Dermis blood vessel endothelial cell (primary cell): ENCODE measurements at places on chromosomes 4 and X. TPM values are rescaled to one million over a fixed set of nuclear protein-coding genes. Genes with fewer than 3 reads are reported as not detected.

Gene DRP2
- 0.05 TPM in 1 of 2 replicates, not detected in the other for total RNA-seq

Gene SOWAHB
- total RNA-seq = under 0.01 TPM in 1 of 2 replicates, not detected in the other

Gene LDB2
- total RNA-seq = 220 and 258 TPM in 2 replicates

Gene INTU
- 2.7 and 3.1 TPM in 2 replicates for total RNA-seq

Gene AIMP1
- total RNA-seq = 21.3 and 29.4 TPM in 2 replicates

GRCh38 chrX:121298499-121298898 lies 251.1 kb downstream of the GLUD2 start:
- no peak for DNase-seq

DNA sequence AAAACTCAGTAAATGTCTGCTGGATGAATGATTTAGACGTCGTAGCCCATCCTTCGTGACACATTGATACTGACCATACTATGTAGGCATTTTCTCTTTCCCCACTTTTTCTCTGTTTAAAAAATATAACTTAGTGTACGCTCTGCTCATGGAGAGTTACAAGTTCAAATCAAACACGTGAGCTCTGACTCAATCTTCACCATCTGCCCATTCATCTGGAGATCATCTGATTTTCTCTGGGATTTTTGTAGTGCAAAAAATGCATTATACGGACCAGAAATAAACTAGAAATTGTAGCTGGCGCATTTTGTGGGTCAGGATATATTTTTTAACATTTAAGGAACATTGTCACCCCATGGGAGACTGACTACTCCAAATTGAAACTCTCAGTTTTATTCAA lies 124.7 kb upstream of the FAM9B start:
- no peak for DNase-seq

DNA sequence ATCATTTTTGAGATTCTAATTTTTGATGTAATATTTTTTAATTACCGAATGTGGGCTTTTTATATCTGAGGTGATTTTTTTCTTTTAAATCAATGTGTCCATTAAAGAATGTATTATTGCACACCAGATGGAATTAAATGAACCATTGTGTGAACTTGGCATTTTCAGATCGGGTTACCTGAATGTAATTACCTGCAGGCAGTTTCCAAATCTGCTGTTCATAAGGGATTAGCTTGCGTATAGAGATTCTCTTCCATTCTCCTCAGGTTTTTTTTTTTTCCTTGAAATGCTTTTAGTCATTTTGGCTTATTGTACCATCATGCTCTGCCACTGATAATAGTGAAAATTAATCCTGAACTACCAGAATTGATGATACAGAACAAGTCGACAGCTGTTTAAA lies 511.5 kb upstream of the ATOH1 start:
- no peak for DNase-seq

- DNase-seq = no peak
Measured at GRCh38 chr4:169384779-169385178, 114.0 kb upstream of the SH3RF1 start.

DNA sequence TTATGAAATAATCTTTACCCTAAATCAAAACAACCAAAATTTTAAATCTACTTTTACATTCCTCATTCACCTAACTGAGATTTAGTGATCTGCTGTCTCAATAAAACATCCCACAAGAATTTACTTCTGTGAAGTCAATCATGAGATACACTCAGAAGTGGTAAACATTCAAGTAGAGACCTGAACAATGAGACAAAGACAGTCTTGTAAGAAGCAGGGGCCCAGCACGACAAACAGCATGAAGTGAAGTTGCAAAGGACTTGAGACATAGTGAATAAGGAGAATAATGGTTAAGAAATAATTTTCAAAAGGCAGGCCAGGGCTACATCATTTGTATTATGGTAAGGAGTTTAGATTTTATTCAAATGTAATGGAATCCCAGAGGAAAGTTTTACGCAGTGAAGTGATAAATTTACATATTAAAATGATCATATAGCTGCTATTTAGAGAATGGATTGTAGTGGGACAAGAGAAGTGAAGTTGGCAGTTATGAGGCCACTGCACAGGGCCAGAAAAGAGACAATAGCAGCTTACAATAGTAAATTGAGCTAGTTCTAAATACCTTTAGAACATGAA lies 101.9 kb downstream of the MAB21L2 start:
- no peak for DNase-seq

GRCh38 chrX:4905576-4905975 lies 1192.1 kb upstream of the PRKX start:
- DNase-seq = no peak

DNA sequence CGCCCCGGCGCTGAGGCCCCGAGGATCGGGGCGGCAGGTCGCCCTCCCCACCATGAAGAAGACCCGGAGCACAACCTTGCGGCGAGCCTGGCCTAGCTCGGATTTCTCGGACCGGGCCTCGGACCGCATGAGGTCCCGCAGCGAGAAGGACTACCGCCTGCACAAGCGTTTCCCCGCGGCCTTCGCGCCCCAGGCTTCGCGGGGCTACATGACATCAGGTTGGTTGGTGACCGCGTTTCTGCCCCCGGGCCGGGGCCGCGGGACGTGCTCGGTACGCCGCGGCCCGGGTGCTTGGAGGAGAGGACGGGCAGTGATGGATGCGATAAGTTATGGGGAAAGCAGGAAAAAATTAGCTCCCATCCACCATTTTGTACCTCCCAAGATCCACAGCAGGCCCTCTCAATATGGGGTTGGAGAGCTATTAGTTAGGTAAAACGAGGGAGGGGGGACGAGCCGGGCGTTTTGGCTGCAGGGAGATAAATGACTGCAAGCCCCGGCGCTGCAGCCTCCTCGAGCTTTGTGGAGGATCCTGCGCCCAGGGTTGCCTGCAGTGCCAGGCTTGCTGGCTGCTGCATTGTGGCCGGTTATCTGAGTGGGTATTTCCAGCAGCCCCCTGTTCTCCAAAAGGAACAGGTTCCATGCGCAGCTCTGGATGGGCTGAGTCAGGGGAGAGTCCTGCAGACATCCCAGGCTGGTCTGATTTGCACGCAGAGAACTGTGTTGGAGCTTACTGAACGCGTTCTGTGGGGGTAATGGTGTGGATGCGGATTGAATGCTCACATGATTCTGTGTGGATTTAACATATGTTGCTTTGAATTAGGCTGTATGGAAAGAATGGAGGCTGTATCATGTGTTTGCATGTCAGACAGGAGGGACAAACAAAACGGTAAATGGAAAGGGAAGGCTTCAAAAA lies 1.9 kb downstream of the STOX2 start:
- no peak for DNase-seq

DNA sequence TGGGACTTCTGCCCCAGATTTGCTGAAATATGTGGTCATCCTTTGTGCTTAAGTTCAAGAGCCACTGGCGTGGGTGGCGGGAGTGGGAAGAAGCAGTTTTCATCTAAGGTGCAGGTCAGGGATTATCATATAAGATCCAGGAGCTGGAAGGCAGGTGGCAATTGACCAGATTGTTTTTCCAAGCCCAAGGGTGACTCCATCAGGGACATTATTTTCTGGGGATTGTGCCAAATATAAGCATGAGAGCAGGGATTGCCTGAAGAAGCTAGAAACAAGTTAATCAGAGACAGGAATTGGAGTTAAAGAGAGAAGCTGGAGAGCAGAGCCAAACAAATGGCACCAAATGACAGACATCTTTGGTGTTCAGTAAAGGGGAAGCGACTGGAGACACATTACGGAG lies 19.4 kb upstream of the SEL1L3 start:
- DNase-seq = no peak

DNA sequence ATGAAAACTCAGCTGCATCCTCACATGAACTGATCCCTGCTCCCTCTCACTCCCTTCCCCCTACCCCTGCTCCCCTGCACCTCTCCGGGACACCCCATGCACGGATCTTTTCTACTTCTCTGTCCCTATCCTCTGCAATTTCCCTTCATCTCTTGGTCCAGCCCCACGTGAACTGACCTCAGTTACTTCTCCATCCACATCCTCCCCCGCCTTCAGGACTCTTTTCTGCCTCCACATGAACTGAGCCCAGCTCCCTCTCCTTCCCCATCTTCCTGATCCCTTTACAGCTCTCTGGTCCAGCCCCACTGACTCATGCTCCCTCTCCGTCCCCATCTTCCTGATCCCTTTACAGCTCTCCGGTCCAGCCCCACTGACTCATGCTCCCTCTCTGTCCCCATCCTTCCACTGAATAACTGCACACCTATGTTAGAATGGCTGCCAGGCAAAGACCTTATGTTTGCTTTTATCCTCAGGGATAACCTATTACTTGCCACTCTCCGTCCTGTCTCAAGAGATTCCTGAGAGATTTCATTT lies 5.6 kb downstream of the CETN2 start:
- DNase-seq = no peak

DNA sequence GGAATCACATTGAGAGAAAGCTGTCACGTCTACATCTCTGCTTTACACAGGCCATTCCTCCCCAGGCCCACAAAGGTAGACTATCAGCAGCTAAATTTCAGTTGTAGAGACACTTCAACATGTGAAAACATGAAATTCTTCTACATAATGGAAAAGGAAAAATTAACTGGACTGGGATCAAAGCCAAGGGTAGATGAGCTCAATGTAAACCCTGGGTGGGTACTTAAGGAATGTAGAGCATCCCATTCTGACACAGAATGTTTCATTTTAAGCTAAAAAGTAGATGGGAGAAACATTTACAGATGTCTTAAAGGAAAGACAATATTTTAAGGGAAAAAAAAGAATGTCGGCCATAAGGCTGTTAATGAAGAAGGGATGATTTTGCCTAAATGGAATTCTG lies 51.3 kb upstream of the NPNT start:
- DNase-seq = no peak

- no peak for DNase-seq
Measured at GRCh38 chr4:25233194-25233593, 639 bp upstream of the PI4K2B start.

- DNase-seq = no peak
Measured at GRCh38 chr4:134147941-134148340, 53.6 kb downstream of the PABPC4L start.

GRCh38 chr4:73816814-73817213 lies 19.7 kb upstream of the CXCL6 start:
- peak; percentile 79 for DNase-seq

- DNase-seq = no peak
Measured at GRCh38 chr4:122661176-122662160, 40.6 kb upstream of the IL21 start.

GRCh38 chr4:53483250-53483649 lies 105.8 kb downstream of the FIP1L1 start:
- no peak for DNase-seq

DNA sequence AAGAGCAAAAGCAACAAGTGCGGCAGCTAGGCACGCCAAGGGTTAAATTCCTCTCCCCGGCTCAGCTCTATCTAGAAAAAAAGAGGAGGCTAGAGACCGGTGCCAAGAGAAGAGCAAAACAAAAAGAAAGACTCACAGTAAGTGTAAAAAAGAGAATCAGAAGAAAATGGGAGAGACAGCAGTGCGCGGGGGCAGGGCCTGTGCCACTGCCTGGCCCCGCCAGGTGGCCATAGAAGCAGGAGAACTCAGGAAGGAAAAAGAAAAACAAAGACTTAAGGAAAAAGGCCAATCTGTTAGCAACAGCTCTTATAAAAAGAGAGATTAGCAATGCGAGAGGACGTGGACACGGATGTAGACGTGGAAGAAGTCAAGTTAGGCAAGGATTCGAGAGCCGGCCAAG lies 3.2 kb downstream of the ACOX3 start:
- DNase-seq = peak; percentile 60

- DNase-seq = no peak
Measured at GRCh38 chrX:38862100-38862499, 60.8 kb downstream of the MID1IP1 start.

DNA sequence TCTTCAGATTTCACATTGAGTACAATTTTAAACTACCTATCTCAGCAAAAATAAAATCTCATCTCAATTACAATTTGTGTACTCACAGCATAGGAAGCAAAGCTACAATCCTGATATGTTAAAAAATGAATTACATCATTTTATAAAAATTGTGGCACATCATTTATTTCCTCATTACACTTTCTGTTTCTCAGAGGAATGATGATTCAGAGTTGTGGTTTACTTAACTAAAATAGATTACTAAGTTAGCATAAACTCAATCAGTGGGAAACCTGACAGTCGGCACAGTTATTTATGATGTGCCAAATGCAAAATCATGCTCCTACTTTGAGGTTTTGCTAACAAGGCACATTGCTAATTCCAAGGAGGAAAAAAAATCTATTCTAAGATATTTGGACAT lies 325.0 kb downstream of the FBXO8 start:
- DNase-seq = no peak

DNA sequence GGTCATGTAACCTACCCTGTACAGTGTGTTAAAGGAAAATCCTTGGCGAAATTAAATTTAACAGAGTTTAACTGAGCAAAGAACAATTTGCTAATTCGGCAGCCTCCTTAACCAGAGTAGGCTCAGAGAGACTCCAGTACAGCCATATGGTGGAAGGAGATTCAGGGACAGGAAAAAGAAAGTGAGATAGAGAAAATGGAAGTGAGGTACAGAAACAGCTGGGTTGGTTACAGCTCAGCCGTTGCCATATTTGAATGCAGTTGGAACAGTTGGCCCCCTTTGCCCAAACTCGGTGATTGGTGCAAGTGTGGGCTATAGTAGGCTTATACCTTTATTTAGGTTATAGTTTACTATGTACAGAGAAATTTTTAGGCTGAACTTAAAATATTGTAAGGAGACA lies 48.8 kb upstream of the GBA3 start:
- no peak for DNase-seq

- DNase-seq = no peak
Measured at GRCh38 chrX:63417649-63418048, 66.5 kb upstream of the SPIN4 start.

- DNase-seq = peak; percentile 75
Measured at GRCh38 chr4:150656891-150657290, 74.9 kb downstream of the MAB21L2 start.

DNA sequence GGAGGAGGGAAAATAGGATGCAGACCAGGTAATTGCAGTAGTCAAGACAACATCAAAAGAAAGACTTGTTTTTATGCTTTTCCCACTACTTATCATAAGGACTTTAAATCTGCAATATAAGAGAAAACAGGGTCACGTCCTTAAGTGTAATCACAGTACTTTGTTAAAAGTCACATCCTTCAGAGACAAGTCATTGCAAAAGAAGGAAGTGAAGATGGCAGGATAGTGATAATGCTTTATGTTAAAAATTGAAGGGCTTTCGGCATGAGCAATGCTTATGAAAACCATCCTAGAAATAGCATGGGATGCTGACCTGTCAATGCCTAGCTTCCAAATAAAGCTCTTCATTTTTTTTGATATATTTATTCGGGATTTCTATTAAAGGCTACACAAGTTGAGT lies 110.2 kb upstream of the TENM3 start:
- DNase-seq = no peak

- no peak for DNase-seq
Measured at GRCh38 chr4:3119464-3119863, 45.0 kb downstream of the HTT start.

DNA sequence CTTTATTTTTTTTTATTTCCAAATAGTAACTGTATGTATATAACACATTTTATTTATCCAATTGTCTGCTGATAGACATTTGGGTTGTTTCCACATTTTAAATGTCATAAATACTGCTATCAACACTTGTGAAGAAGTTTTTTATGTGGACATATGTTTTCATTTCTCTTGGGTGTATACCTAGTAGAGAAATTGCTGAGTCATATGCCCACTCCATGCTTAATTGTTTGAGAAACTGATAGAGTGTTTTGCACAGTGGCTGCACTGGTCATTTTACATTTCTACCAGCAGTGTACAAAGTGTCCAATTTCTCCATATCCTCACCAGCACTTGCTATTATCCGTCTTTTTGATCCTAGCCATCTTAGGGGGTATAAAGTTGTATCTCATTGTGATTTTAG lies 567.8 kb downstream of the GBA3 start:
- no peak for DNase-seq
